ENCODE measurements at places on chromosomes 11 and 22.
A peak's percentile ranks its signal among the peaks of the same experiment; 100 is the strongest.

- no peak for DNase-seq
Observed at GRCh38 chr11:118908901-118909618, 16.7 kb downstream of the BCL9L start.

DNA sequence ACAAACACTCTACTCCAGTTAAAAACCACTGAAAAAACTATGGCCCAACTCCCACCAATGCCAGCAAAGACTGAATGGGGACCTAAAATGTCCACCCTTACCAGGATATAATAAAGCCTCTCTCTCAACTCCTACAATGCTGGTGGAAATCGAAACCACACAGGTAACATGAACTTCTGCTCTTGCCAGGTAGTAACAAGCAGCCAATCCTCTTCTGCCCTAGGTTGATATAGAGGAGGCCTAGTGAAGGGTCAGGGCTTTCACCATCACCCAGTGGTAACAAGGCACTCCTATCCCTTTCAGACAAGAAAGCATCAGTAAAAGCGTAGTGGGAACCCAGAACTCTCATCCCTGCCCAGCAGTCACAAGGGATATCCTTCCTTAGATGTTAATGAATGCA is 22.6 kb downstream of the DCUN1D5 start:
- no peak for DNase-seq

- DNase-seq, result no peak
Observed at GRCh38 chr11:118653684-118654390, 25.6 kb downstream of the TREH start.

DNA sequence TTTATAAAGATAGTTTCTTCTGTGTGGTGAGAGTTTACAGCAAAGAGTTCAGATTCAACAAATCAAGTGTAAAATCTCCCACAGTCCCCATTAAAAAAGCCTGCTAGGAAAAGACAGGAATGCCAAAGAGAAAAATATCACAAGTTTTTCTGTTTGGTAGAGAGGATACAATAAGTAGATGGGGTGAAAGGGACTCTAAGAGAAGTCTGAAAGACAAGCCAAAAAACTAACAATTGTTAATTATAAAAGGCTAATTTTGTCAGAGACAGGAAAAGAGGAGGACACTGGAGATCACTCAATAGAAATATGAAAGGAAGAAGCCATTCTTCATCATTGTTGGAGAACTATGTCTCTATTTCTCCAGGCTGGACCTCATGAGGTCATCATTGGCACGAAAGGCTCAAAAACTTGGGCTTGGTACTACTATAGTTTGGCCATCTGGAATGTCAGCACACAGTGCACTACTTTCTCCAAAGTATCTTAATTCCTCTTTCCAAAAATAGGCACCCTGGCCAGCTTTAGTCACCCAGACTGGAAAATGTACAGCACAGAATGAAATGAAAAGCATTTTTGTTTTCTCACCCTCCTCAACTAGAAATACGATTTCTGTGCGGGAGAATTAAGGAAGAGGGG is 531 bp upstream of the SOX6 start:
- DNase-seq, result no peak

GRCh38 chr11:27933992-27934829 is 173.7 kb downstream of the KIF18A start:
- DNase-seq, result no peak

DNA sequence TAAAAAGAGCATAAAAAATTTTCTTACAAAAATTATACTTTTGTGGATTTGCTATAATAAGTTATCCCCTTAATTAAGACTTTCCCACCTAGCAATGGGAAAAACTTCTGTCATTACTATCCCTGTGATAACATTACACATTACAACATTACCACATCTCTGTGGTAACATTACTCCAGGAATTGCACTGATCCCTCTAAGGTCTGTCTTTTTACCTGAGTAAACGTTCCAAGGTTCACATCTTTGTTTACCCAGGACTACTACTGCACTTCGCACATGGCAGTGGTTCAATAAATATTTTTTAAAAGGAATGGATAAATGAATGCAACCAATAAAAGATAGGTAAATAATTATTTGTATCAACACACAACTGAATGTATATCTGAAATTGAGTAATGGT is 92.4 kb upstream of the NOX4 start:
- no peak for DNase-seq

DNA sequence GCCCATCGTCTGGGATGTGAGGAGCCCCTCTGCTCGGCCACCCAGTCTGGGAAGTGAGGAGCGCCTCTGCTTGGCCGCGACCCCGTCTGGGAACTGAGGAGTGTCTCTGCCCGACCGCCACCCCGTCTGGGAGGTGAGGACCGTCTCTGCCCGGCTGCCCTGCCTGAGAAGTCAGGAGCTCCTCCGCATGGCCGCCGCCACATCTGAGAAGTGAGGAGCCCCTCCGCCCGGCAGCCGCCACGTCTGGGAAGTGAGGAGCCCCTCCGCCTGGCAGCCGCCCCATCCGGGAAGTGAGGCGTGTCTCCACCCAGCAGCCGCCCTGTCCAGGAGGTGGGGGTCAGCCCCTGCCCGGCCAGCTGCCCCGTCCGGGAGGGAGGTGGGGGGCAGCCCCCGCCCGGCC is 5.8 kb upstream of the OR5M8 start:
- no peak for DNase-seq

DNA sequence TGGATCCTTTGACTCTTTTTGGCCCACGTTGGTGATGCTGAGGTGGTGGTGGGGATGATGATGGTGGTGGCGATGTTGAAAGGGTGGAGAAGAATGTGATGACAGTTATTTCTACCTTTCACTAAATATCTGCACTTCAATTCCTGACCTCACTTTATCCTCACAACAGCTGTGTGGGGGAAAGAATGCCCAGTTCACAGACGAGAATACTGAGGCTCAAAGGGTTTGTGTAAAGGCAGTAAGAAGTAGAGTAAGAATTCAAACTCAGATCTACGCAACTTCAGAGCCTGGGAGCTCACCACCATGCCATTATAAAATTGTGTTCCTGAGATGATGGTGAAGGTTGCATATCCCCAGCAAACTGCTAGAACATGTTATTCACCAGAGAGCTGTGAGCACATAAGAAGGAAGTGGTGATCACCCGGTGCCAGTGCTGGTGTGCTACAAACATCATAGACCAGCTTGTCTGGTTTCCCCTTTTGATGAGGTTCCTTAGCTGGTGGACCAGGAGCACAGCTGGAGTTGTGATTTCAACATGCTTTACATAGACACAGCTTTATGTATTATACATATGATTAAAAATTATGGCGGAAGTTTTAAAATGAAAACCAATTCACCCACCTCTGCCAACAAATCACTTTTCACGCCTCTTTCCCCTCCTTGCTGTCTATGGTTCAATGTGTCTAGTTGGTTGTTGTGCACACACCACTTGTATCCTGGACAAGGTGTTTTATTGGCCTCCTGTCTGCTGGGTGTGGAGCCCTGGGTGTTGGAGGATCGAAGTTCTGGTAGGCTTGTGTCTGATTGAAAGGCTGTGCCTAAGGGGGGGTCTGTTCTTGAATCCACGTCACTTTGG is 6.2 kb downstream of the ST14 start:
- no peak for DNase-seq

DNA sequence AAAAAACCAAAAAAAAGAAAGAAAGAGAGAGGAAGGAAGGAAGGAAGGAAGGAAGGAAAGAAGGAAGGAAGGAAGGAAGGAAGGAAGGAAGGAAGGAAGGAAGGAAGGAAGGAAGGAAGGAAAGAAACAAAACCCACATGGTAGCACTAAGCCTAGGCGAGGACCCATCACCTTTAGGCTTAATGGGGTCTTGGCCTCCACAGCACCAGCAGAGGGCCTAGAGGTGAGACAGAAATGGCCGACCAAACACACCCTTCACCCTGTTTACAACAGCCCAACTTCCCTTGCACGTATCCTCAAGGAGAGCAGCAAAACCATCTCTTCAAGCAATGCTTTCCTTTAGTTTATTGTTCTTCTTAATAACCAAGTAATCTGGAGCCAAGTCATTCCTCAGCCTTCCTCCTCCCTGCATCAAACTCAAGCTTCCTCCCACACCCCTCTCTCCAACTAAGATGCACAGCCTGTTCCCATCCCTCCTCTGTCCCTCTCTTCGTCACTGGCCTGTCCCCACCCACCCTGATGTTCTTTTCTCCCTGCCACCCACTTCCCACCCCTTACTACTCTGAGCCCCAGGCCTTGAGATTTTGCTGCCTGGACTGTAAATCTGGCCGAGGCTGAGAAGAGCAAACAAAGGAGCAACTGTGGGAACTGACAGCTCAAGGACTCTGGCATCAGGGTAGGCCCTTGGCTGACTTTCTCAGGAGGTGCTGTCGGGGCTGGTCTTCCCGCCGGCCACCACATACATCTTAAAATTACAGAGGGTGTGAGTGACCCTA is 26.0 kb downstream of the POU2AF1 start:
- DNase-seq, result no peak

DNA sequence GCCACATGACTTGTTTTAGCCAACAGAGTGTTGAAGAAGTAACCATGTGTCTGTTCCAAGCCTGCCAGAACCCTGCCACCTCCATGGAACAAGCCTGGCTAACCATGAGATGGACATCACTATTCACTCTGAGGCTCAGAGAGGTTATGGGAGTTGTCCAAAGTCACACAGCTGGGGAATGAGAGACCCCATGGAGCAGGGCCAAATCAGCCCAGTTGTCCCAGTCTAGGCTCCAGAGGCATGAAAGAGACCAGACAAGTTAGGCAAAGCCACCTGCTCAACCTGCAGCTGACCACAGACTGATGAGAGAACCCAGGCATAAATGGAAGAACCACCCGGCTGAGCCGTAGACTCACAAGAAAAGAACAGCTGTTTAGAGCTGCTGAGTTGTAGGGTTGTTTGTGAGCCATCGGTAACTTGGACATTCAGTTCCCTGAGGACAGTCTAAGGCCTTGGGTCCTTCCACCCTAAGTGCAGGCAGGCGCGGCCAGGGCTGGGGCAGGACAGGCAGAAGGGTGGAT is 74.7 kb upstream of the PHF21B start:
- no peak for DNase-seq

GRCh38 chr11:38481391-38481790 is 1883.4 kb upstream of the RAG2 start:
- DNase-seq, result no peak

- no peak for DNase-seq
Observed at GRCh38 chr11:64566042-64566914, 24.7 kb upstream of the SLC22A12 start.

GRCh38 chr11:20289732-20290131 is 73.8 kb upstream of the HTATIP2 start:
- no peak for DNase-seq

DNA sequence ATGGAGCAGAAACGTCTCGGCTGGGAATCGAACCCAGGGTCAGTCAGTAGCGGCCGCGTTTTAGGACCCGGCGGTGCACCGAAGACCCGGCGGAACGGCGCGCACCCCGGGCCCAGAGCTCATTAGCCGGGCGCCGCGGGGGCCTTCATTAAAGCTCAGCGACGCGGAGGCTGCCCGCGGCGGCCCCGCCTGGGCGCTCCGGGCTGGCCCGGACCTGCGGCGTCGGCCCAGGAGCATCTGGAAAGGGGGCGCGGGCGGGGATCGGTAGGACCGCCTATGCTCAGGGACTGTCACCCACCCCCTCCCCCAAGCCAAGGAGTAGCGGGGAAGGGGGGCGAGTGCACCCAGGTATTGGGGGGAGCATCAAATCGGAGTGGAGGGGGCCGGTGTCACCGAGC is 52.2 kb downstream of the CYTH4 start:
- DNase-seq, result no peak

- DNase-seq, result peak; percentile 38
Observed at GRCh38 chr11:86999859-87000753, 37.6 kb upstream of the TMEM135 start.

DNA sequence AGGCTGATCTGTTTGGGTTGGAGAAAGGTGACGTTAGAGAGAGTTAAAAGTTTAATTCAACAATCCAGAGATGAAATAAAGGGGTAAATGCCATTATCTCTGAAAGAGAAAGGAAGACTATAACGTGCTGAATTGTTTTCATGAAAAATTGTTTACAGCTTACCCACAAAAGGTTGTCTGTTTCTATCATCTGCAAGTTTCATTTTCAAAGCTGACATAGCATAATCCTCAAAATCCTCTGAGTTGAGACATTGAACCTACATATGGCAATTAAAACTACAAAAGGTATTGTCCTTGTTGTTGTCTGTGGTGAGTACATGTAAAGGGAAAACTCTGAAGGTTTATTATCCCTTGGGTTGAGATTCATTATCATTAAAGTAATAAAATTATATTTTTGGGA is 569.9 kb downstream of the LUZP2 start:
- no peak for DNase-seq

DNA sequence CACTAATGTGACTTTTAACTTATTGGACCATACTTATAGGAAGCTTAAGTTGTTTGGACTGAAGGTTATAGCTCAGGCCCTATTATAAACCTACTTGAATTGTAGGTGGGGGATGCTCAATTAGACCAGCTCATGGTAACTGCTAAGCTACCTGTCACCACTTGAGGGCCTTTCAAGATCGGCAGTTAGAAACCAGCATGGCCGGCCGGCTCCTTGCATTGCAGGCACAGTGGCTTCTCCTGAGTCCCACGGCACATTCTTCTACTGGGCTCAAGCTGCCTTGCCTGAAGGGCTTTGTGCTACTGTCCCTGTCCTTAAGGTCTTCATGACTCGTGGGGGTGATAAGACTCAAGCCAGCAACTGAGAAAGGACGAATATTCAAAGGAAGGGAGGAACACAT is 70.8 kb downstream of the TBC1D22A start:
- no peak for DNase-seq

GRCh38 chr11:6646576-6646917 is 9.1 kb downstream of the DCHS1 start:
- DNase-seq, result no peak

GRCh38 chr11:10288881-10289764 is 4.9 kb downstream of the SBF2 start:
- DNase-seq, result no peak

DNA sequence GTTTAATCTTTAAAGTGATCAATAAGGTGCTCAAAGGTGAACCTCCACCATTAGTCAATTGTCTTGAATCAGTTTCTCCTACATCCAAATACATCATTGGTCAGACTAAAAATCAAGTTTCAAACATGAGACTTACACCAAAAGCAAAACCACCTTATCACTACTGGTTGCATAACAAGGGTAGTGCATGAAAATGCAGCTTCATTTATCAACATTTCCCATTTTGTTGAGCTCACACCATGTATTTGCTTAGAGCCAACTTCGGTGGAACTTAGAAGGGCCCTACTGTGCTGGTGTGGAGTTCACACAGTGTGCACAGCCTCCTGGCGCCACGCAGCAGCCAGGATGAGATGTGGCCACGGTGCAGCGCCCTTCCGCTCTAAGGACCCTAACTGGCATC is 23.1 kb upstream of the PHLDA2 start:
- no peak for DNase-seq
